EL (cell line): ENCODE measurements at places on chromosomes 5 and 9.
A peak's percentile ranks its signal among the peaks of the same experiment; 100 is the strongest.

DNA sequence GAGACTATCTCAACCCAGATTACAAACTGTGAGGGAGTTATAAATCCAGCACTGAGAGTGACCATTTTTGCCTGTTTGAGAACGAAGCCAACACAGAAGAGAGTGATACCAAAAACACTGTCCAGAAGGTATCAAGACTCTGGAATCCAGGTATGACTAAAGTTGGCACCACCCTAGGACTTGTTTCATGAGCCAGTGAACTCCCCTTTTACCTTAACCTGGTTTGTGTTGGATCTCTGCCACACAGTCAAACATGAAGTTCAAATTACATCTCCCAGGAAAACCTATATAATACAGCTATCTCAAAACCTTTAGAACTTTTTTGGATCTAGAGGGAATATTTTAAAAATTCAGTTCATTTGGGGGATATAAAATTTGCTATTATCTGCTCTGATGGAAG, 11.4 kb downstream of the ZBTB5 start:
- DNase-seq: no peak

DNA sequence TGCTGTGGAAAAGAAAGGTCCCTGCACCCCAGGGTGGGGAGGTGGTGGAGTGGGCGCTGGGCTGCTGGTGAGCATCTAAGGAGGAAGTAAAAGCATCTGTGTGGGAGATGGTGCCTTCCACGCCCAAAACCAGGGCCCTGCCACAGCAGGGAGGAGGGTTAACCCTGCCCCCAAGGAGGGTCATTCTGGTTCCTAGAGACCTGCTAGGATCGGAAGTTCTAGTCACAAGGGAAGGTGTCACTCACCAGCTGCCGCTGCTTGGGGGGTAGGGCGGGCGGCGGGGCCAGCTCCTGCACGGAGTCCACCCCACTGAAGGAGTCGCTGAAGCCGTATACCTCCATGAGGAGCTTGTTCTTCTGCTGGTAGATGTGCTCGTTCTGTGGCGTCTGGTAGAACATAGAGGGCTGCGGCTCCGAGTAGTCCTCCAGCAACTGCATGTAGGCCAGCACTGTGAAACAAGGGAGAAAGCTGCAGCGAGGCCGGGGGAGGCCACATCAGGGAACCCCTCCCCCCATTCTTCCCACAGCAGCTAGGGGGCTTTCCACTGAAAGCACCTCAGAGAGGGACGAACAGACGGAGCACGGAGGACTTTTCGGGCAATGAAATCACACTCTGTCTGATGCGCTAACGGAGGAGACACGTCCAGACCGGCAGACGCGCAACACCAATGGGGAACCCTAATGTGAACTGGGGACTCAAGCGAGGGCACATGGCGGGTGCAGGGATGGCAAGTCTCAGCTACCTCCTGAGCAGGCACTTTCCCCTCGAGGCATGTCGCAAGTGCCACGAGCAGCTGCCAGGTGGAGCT, 76.4 kb downstream of the PRRT1B start:
- DNase-seq: no peak

GRCh38 chr9:26802921-26803320, 89.7 kb downstream of the CAAP1 start:
- DNase-seq: no peak

DNA sequence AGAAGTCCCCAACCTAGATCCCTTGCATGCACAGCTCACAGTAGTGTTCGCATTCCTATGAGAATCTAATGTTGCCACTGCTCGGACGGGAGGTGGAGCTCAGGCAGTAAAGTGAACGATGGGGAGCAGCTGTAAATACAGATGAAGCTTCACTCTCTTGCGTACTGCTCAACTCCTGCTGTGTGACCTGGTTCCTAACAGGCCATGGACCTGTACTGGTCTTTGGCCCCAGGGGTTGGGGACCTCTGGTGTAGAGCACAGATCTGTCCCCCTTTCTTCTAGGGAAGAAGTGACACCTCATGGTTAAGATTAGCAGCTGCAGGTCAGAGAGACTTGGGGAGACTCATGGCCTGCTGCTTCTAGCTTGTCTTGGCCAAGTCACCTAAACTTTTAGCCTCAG, 7.1 kb downstream of the ARHGEF28 start:
- no peak for DNase-seq

DNA sequence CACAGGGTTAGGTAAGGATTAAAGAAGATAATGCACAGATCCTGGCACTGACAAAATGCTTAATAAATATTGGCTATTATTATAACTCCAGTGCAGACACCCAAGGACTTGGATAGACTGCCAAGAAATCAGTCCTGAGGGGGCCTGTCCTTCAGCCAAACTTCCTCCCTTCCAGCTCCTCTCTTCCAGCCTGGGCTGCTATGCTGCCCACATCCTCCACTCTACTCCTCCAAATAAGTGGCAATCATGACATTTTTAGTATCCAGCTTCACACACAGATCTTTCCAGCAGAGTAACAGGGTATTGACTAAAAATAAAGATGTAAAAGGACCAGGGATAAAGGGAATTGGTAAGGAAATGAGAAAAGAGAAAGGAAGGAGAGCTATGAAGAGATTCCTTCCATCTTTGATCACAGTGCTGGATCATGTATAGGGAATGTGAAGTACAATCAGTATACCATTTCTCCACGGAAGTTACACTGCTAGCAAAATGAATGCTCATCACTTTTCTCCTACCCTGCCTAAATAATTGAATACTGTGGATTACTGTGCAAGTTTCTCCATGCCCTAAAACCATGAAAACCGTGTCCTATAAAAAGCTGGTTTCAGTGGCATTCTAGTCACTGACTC, 136.0 kb upstream of the OSMR start:
- no peak for DNase-seq

GRCh38 chr9:129221979-129222635, 44.0 kb upstream of the IER5L start:
- no peak for DNase-seq

DNA sequence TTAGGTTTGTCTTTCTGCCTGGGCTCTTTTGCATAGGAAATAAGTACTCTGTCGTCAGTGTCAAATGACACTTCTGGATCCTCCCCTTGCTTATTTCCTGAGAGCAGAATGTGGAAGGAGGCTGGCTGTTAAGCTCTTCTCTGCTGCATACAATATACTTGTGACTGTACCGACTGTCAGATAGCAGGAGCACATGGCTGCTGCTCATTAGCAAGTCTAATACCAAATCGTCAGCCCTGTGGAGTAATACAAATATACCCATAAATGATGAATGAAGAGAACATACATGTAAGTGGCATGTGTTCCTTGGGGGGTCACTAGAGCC, at the start of gene GPR151:
Gene GPR151, minus strand, starts transcription at position 40 of the 325 bp plus-strand sequence. CDS start 77 bp downstream, outside the sequence.
- no peak for DNase-seq

GRCh38 chr9:121637713-121638220, 13.7 kb upstream of the DAB2IP start:
- DNase-seq: peak; percentile 53

DNA sequence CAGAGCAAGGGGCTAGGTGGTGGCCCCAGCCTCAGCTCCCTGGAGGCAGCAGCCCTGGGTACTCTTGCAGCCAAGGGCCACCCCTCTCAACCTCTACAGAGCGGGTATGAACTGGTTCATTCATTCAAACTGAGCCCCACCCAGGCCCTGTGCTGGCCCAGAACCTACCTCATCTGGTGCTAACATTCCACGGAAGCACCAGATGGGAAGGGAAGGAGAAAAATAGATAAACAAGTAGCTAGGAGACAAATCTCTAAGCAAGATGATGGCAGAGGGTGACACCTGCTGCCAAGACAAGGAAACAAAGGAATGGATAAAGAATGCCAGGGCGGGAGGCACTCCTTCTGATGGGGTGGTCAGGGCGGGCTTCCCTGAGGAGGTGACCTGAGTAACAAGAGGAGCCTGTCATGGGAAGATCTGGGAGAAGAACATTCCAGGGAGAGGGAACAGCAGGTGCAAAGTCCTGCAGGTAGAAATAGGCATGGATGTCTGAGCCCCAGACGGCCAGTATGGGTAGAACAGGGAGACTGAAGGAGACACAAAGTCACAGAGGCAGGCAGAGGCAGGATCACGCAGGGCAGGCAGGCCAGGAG, 6.1 kb downstream of the ST6GALNAC4 start:
- peak; percentile 46 for DNase-seq

GRCh38 chr5:131270809-131271208, 7.0 kb downstream of the CDC42SE2 start:
- peak; percentile 80 for DNase-seq

DNA sequence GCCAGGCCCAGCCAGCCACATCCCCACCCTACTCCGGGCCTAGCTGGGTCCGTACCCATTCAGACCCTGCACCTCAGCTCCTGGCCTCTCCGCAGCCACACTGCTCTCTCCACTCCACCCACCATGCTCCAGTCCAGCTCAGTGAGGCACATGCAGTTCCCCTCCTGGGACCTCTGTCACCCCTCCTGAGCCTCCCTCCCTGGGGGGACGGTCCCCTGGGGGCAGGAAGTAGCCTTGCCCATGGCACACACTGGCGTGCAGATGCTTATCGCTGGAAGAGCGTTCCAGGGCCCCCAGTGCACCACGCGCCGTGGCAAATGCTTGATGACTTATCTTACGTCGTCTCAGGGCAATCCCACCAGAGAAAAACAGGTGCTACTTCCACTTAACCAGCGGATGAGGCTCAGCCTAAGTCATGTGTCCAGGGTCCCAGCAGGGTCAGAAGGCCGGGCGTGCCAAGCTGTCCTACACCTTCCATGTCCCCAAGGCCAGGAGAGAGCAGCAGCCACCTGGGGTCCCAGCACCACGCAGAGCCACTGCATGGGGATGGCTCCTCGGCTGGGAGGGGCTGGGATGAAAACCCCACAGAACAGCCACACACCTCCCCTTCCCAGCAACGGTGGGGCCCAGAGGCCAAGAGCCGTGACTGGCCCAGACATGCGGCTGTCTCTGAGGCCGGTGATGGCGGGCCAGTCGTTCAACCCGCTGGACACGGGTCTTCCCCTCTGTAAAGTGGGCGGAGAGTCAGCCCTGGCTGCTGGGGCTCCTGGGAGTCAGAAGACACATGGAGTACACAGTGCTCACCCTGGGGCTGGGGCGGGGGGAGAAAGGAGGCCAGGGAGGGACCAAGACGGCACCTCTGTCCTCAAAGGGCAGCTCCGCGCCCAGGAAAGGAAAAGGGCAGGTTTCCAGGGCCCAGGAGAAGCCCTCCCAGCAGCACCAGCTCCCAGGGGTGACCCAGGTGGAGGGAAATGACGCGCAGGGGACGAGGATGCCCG, 2.6 kb upstream of the CCDC187 start:
- peak; percentile 20 for DNase-seq

- no peak for DNase-seq
Observed at GRCh38 chr9:133752739-133753446, 14.7 kb upstream of the SARDH start.

GRCh38 chr5:76980518-76981144, 27.8 kb downstream of the CRHBP start:
- no peak for DNase-seq

GRCh38 chr9:77714077-77714549, 66.0 kb upstream of the GNA14 start:
- DNase-seq: peak; percentile 31

GRCh38 chr9:22175972-22176545, 167.0 kb upstream of the CDKN2B start:
- DNase-seq: no peak

- DNase-seq: no peak
Observed at GRCh38 chr9:130991778-130992681, 16.9 kb upstream of the LAMC3 start.

DNA sequence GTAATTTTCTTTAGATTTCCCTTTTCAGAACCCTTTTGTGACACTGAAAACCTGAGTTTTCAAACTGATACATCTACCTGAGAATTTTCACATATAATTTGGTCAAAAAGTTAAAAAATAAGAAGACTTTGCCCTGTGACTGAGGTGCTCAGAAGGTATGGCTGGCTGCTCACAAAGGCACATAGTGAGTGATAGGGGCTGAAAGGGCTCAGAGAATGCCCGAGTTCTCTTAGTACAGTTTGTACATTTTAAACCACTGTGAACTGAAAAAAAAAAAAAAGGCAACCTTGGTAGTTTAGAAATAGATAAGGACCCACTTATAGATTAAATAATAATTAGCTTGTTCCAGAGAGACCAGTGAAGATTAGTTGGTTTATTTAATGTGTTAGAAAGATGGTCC, 18.1 kb upstream of the PSAT1 start:
- DNase-seq: no peak

- DNase-seq: peak; percentile 33
Observed at GRCh38 chr5:36683821-36684434, 77.5 kb downstream of the SLC1A3 start.

DNA sequence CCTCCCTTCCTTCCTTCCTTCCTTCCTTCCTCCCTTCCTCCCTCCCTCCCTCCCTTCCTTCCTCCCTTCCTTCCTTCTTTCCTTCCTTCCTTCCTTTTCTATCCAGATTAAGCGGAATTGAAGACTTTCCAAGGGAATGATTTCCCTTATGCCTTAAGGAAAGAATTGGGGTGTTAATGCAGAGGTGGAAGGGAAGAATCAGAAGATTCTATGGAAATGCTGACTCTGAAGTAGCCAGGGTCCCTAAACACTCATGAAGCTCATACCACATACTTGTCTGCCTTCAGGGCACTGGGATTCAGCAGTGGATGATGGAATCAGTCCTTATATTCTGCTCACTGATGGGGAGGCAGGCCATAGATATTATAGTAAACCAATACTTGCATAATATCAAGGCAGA, 48.2 kb downstream of the TNC start:
- DNase-seq: no peak

DNA sequence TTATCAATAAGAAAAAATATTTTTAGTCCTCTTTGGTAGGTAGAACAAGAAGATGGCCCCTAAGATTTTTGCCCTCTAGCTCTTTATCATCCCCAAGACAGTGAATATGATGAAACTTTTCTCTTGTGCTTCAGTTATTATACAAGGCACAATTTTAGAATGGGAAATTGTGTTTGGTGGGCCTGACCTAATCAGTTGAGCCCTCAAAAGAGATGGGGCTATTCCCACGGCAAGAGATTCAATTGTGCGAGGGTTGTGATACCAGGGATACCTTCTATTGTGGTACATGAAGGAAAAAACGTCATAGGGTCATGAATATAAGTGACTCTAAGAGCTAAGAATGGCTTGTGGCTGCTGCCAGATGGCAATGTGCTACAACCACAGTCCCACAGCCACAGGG, 94.0 kb upstream of the COX7C start:
- DNase-seq: no peak

GRCh38 chr5:115116001-115116400, 53.7 kb downstream of the TRIM36 start:
- DNase-seq: no peak

DNA sequence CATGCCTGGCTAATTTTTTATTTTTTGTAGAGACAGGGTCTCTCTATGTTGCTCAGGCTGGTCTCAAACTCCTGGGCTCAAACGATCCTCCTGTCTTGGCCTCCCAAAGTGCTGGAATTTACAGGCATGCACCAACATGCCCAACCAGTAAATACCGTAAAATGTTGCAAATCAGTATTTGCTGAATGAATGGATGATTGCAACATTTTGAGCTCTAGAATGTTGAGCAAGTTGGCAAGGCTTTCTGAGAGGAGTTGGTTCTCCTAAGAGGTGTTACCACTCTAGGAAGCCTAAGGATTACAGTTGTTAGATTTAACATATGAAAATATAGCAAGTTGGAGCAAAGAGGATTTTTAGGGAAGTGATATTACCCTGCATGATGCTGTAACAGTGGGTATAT, 15.6 kb upstream of the DMXL1 start:
- no peak for DNase-seq
